ENCODE measurements at places on chromosomes 16 and 17.

DNA sequence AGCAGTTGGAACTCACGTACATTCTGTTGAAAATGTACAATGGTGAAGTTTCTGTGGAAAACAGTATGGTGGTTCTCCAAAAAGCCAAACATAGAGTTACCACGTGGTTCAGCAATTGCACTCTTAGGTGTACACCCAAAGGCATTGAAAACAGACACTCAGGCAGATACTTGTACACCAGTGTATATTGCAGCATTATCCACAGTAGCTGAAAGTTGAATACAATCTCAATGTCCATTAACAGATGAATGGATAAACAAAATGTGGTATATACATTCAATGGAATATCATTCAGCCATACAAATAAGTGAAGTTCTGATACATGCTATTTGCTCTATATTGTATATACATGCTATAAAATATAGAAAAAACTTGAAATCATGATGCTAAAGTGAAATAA is 23.2 kb downstream of the TBX2 start:
- no peak for DNase-seq

DNA sequence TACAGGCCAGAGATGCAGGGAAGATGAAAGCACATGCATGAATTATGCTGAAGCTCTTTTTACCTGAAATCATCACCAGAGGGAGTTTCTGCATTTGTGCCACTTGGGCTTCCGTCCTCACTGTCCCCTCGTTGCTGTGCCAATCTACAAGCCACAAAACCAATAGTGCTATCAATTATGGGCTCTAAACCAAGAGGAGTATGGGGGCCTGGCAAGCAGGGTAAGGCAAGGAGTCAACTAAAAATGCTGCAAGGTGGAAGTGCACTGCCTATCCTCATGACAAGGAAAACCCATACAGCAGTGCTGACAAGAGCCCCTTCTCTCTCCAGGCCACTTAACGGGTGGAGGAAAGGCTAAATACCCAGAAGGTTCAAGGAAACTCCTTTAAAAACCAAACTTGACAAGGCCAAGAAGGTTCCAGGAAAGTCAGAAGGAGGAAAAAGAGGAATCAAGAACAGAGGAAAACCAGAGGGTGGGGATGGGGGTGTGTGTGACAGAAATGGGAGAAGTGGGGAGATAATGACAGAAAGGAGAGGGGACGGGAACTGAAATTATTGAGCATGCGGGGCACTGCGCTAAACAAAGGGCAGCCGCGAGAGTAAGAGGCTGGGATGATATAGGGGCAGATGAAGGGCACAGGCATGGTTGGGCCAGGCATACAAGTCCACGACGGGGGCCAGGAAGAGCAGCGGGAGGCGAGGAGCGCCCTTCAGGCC is 674 bp downstream of the C17orf75 start:
- DNase-seq = no peak

DNA sequence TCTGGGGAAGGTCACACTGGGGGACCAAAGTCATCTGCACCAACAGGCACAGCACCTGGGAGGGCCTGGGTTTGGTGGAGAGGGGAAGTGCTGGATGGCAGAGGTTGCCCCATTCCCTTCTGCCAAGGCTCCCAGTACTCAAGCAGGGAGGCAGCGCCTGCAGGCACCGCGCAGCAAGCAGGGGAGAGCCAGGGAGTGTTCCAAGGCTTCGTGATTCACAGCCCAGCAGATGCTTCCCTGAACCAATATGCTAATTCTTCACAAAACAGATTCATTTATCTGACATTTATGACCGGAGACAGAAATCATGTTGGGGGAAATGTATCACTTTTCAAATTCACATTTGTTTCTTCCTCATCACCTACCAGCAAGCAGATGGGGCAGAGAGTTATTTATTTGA is 13.4 kb upstream of the CDH5 start:
- no peak for DNase-seq

DNA sequence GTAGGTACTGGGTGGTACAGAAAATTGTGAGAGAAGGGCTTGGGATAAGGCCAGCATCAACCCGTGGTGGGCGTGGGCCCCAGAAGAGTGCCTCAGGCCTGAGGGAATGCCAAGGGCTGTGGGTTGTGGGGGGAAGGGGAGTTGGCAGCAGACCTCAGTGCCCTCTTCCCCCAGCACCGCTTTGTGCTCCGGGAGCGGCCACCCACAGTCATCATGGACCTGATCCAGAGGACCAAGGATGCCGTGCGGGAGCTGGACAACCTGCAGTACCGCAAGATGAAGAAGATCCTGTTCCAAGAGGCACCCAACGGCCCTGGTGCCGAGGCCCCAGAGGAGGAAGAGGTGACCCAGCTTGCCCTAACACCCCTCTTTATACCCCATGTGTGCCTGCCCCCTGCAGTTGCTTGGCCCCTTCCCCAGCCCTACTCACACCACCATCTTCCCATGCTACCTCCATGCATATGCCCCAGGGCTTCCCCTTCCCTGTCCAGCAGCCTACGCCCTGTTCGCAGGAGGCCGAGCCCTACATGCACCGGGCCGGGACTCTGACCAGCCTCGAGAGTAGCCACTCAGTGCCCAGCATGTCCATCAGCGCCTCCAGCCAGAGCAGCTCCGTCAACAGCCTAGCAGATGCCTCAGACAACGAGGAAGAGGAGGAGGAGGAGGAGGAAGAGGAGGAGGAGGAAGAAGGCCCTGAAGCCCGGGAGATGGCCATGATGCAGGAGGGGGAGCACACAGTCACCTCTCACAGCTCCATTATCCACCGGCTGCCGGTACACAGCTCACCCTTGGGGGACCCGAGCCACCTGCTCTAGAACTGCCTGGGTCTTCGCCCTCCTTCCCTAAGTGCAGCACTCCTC is 9.1 kb downstream of the TAOK2 start:
- DNase-seq = no peak

DNA sequence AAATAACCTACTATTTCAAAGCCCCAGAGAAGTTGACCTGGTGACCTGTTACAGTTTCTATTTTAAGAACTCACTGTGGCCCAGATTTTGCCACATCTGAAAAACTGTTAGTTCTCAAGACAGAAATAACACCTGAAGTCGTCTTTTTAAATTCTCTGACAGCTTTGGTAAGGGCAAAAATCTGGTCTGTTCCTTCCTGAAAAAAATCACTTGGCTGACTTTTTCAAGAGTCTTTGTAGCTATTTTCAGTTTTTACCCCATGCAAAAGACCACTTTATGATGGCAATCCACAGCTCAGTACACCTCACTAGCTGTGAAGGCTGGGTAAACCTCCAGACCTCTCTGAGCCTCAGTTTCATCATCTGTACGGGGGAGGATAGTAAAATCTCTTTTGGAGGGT is 60.7 kb upstream of the SREBF1 start:
- no peak for DNase-seq

DNA sequence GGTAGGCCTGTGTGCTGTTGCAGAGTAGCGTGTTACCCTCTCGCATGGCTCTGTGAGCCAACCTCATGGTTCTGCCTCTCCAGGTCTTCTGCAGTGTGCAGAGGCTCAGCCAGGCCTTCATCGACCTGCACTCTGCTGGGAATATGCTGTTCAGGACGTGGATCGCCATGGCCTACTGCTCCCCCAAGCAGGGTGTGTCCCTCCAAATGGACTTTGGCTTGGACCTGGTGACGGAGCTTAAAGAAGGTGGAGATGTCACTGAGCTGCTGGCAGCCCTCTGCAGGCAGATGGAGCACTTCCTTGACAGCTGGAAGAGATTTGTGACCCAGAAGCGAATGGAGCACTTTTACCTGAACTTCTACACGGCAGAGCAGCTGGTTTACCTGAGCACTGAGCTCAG is 75.8 kb upstream of the ENDOV start:
- DNase-seq = no peak

DNA sequence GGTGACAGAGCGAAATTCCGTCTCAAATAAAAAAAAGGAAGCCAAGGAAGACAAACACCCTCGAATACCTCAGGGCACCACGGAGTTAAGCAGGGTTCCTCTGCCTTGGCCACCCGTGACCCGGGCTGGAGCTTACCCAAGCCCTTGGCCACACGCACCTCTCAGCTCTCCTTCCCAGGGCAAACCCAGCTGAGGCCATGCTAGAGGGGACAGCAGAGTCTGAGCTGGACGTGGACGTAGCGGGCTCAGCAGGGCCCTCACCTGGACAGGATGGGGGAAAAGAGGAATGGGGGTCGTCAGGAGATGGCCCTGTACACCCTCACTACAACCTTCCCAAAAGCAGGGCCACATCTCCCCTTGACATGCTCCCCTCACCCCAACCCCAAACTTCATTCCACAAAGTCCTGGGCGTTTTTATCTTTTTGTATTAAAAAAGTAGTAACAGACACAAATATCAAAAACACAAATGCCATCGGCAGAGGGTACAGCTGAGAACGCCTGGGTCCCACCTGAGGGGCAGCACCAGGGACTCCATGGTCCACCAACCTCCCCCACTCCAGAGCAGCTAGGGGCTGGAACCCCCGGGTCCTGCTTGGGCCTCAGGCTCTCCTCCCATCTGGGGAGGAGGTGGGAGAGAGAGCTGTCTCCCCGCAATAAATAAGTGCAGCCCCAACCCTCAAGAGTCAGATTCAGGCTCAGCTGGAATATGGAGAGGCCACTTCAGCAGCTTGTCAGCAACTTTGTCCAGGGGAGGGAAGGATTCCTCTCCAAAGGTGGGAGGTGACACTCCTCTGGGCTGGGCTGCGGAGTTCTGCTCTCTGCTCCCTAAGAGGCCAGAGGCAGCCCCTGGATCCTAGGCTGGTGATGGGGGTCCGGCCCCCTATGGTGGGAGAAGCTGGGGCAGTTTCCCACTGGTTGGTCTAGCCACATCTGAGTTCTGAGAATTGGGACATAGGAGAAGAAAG is 11.9 kb downstream of the PER1 start:
- DNase-seq = no peak

- DNase-seq = no peak
These were observed 8.5 kb downstream of the ZACN start for GRCh38 chr17:76087531-76087930.

DNA sequence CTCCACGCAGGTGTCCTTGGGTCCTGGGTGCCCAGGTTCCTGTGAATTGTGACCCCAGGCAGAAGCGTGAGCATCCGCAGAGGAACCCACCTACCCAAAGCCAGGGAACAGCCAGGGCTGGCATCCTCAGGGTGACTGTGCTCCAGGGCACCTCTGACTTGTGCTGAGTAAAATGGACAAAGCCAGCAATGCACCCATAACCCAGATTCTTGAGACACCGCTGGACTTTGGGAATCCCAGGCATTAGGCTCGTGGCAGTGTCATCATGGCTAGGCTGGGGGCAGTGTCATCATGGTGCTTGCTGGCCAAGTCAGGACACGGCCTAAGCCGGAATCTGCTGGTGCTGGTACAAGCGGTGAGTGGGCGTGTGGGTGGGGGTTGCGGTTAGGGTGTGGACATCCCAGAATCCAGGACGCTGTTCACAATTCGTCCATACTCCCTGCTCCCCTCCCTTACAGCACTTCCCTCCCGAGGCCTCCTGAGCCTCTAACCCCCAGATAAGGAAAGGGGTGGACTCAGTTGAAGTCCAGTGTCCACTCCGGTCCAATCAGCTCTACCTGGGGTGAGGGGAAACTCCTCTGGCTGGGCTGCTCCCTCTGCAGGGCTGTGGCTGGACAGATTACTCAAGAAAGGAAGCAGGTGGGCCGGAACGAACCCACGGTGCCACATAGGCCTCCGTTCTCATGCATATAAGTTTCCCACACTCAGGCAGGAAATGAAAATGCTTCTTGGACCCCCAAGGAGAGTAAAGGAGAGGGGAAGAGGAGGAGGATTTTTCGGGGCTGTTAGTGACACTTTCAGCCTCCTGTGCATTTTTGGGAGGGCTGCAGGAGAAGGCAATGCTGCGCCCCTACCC is 138.9 kb downstream of the SEC14L1 start:
- no peak for DNase-seq

DNA sequence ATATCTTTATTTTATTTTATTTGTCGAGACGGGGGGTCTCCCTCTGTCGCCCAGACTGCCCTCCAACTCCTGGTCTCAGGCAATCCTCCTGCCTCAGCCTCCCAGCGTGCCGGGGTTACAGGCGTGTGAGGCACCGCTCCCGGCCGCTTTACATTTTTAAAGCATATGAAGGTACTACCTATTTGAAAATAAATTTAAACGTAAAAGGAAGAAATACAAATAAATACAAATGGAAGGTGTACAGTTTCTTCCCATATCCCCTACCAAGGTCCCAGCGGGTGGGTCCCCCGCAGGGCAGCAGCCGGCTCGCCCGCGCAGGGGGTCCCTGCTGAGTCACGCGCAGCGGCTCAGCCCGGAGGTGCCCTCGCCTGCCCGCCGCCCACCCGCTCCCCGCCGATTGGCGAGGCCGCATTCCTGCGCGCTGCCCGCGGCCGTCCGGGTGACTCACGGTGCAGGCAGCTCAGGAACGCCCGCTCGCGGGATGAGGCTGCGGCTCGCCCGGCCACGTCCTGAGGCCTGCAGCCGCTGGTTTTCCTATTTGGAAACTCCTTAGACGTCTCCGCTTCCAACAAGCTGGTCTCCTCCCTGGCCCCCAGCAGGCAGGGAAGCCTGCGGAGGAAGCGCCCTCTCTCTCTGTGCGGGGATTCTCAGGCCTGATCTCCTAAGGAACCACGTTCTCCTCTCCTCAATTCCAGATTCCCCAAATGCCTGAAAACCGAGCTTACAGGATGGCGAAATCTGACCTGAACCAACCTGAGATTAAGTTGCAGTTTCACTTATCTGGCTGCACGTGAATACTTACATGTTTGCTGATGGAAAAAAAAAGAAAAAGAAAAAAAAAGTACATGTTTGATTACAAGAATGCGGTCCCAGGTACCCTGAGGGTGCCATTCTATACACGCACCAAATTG is 54.8 kb upstream of the MAP3K14 start:
- no peak for DNase-seq

GRCh38 chr17:43734376-43734775 is 24.2 kb downstream of the SOST start:
- no peak for DNase-seq
